Dermis microvascular lymphatic vessel endothelial cell (primary cell): ENCODE measurements at places on chromosomes 2 and 18. TPM values are rescaled to one million over a fixed set of nuclear protein-coding genes. Genes with fewer than 3 reads are reported as not detected.

Gene STPG4
- total RNA-seq: under 0.01 TPM in 1 of 2 replicates, not detected in the other

Gene SP5
- total RNA-seq: not detected in 2 replicates

Gene NGEF
- 0.39 TPM in 1 of 2 replicates, not detected in the other for total RNA-seq

Gene ING5
- 16.7 and 27.4 TPM in 2 replicates for total RNA-seq

Gene POU3F3
- not detected in 2 replicates for total RNA-seq

Gene CNDP1
- total RNA-seq: not detected in 2 replicates

Gene SERPINB5
- not detected in 2 replicates for total RNA-seq

Gene SMYD5
- 11.2 and 12.1 TPM in 2 replicates for total RNA-seq

Gene ANKRD62
- not detected in 2 replicates for total RNA-seq

Gene CCDC68
- total RNA-seq: 0.26 and 0.51 TPM in 2 replicates

Gene REG1B
- total RNA-seq: not detected in 2 replicates

Gene ACMSD
- not detected in 2 replicates for total RNA-seq

Gene ALPP
- total RNA-seq: not detected in 2 replicates

Gene ARHGAP28
- 2.3 and 3.2 TPM in 2 replicates for total RNA-seq

Gene PTPRM
- 32.3 and 55.8 TPM in 2 replicates for total RNA-seq

Gene MAP3K19
- total RNA-seq: not detected in 2 replicates

Gene ESPNL
- not detected in 2 replicates for total RNA-seq

Gene TTN
- total RNA-seq: 0.76 and 1.7 TPM in 2 replicates

Gene FHOD3
- total RNA-seq: under 0.01 TPM in 2 replicates

Gene AQP12A
- total RNA-seq: not detected in 2 replicates

Gene TCF23
- not detected in 2 replicates for total RNA-seq

Gene RALB
- total RNA-seq: 181 and 182 TPM in 2 replicates

Gene TMSB10
- 5,305 and 8,615 TPM in 2 replicates for total RNA-seq

Gene ZSWIM2
- under 0.01 TPM in 1 of 2 replicates, not detected in the other for total RNA-seq

Gene RGPD3
- total RNA-seq: 0.13 and 0.25 TPM in 2 replicates

Gene RTN4
- total RNA-seq: 92.2 and 132 TPM in 2 replicates

Gene CTAGE1
- not detected in 2 replicates for total RNA-seq

Gene GALNT5
- total RNA-seq: not detected in 2 replicates

Gene LHCGR
- not detected in 2 replicates for total RNA-seq

Gene NAT8
- total RNA-seq: not detected in 2 replicates

Gene UGT1A8
- not detected in 2 replicates for total RNA-seq

Gene FOXD4L1
- not detected in 2 replicates for total RNA-seq

Gene GPR75
- 0.77 and 1.3 TPM in 2 replicates for total RNA-seq

Gene ARHGAP25
- total RNA-seq: 10.5 and 11.9 TPM in 2 replicates

Gene RFX8
- 0.13 and 0.51 TPM in 2 replicates for total RNA-seq

Gene MAL
- total RNA-seq: not detected in 2 replicates

Gene SLC14A1
- total RNA-seq: not detected in 2 replicates

Gene BOK
- 32.0 and 71.7 TPM in 2 replicates for total RNA-seq

Gene OXER1
- total RNA-seq: not detected in 2 replicates

Gene SERPINB12
- not detected in 2 replicates for total RNA-seq

Gene RAMP1
- total RNA-seq: not detected in 2 replicates

Gene CAPN10
- 20.4 and 22.6 TPM in 2 replicates for total RNA-seq

Gene ODC1
- total RNA-seq: 36.8 and 71.6 TPM in 2 replicates

Gene ADRA2B
- total RNA-seq: under 0.01 TPM in 2 replicates

Gene CSRNP3
- 0.13 and 0.38 TPM in 2 replicates for total RNA-seq

Gene EPB41L3
- 4.5 and 10.0 TPM in 2 replicates for total RNA-seq

Gene CFAP210
- not detected in 2 replicates for total RNA-seq

Gene DPY30
- 48.4 and 50.3 TPM in 2 replicates for total RNA-seq

Gene CRYBA2
- total RNA-seq: not detected in 2 replicates

Gene ALLC
- total RNA-seq: not detected in 2 replicates
